ENCODE measurements at places on chromosomes 6 and 20. TPM values are rescaled to one million over a fixed set of nuclear protein-coding genes. Genes with fewer than 3 reads are reported as not detected.
A peak's percentile ranks its signal among the peaks of the same experiment; 100 is the strongest.

DNA sequence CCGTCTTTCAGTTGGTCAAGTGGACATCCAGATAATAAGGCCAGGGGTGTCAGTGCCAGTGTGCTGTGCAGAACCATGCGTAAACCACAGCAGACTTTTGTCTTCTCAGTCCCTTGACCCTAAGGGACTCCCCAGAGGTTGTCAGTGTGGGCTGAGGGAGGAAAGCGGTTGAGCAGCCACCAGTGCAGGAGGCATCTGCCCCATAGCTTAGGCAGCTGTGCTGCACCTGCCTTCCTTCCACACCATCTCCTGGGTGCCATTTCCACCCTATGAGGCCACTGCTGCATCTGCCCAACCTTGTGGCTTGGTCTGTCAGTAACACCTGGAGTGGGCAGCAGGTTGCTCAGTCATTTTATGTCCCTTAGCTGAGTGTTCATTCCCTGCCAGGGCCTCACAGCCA, 26.0 kb downstream of the PRPF6 start:
- no peak for DNase-seq

KCNB1 gene
- polyA plus RNA-seq = 0.17 TPM

DNA sequence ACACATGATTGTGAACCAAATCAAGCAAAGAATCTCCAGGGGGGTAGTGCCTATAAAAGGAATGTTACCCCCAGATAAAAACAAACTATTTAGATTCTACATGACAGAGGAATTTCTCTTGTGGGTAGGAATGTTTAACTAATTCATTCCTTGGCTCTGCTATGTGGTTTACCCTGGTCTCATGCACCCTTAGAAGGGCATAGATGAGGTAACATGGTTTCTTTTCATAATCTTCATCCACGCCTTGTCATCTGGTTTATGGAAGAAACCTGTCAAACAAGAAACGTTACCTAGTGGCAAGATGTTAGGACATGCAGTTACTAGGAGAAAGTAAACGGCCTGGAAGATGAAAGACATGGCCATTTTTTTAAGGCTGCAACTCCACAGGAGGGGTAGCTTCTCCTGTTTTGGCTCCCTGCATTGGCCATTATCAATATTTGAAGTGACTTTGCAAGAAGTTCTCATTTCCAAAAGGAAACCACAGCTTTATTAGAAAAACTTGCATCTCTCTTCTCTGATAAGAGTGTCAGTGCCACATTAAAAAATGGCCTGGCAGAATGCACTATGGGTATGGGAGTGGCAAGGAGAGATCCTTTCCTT, 45.5 kb downstream of the STX11 start:
- no peak for DNase-seq

CRISP3 gene
- 0.10 TPM for polyA plus RNA-seq

GRCh38 chr6:43627008-43627825, 1.8 kb downstream of the GTPBP2 start:
- peak; percentile 77 for DNase-seq

DNA sequence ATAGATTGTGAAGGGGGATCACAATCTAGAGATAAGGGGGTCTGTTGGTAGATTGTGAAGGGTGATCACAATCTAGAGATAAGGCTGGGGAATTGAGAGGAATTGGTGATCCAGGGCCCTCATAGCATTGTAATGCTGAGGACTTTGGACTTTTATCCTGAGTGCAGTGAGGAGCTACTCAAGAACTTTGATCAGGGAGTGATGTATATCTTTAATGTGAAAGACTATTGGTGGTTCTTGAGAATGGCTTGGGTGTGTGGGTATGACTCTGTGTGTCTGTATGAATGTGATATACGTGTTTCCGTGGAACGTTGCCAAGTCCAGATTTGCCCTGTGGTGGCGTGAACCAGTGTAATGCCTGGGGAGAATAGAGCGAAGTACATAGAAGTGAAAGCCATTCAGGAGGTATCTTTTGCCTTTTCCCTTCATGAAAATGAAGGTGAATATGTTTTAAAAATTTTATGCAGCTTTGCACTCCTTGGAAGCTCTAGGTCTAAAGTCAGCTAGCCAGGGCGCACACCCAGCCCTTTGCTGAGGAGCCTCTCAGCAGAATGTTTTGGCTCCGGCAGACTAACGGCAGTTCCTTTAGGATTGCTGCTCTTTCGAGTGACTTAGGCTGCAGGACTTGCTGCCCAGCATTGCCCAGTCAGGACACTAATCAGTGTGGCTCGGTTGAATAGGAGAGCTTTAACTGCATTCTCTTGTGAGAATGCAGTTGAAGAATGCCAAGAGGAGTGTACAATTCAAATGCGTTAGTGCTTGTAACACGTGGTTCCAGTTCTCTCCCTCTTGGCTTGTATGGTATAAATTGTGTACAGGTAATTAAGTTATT, 3.5 kb downstream of the ZFAND3 start:
- no peak for DNase-seq

DNA sequence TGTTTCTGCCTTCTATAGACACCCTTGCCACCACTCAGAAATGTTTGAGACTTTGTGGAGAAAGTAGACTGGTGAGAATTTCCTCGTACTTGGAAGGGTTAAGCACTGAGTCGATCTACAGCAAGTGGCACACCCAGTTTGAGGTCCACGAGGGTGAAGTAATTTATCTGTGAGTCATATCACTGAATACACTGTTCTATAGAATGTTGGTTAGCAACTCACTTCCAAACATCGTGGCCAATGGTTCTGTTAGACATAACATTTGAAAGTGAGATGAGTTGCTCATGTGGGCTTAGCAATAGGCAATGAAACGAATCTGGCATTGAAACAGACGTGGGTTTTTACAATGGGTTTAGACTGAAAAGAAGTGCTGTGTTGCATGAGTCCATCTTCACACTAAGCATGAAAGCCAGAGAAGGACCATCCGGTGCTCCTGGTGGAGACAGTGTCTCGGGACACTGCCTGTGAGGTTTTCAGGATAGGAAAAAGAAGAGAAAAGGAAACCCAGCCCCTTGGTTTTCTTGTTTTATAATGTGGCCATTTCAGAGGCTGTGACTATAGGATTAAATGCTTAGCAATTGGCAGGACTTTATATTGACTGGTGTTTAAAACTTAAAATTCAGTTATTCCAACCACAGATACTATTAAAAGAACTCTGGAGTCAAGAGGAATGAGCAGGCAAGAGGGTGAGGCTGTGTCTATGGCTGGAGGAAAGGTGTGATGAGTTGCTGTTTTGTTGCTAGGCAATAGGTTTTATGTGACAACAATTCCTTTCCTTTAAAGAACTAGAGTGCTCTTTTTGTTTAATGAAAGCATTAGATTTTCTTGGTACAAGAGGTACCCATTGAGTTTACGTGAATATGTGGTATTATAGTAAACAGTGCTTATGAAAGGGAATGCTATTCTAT, 31.0 kb upstream of the EZR start:
- DNase-seq = no peak

- no peak for DNase-seq
Observed at GRCh38 chr6:97215157-97215769, 67.8 kb downstream of the MMS22L start.

SEMG1 gene
- polyA plus RNA-seq = not detected

GRCh38 chr6:124792386-124792785, 169.9 kb upstream of the RNF217 start:
- DNase-seq = no peak

DNA sequence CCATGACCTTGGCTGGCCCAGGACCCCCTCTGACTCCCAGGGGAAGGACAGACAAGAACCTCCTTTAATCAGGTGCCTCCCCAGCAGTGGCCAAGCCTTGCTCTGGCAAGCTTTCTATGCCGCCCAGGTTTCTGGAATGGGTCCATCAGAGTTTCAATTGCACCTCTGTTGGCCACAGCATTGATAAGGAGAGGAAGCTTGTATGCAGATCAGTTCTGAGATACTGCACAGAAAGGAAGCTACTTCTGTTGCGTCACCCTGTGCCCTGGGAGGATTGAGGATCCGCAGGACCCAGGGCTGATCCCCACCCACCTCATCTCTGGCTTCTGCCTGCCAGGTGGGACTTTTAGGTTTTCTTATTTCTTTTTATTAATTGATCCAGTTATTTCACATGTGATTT, 167.2 kb downstream of the TFAP2C start:
- no peak for DNase-seq

DNA sequence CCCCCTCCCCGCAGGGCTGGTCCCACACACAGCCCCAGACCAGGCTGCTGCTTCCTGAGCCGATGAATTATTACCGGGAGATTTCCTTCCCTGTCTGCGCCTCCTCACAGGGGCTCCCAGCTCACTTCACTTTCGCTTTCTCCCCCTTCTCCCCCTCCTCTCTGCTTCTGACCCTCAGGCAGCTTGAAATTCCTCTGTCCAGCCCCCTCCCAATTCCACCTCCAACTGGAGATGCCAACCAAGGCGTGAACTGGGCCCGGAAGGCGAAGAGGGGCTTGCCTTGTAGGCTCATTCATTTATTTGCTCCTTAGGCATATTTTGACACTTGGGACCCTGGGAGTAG, 1.7 kb upstream of the TCF15 start:
- no peak for DNase-seq

DNA sequence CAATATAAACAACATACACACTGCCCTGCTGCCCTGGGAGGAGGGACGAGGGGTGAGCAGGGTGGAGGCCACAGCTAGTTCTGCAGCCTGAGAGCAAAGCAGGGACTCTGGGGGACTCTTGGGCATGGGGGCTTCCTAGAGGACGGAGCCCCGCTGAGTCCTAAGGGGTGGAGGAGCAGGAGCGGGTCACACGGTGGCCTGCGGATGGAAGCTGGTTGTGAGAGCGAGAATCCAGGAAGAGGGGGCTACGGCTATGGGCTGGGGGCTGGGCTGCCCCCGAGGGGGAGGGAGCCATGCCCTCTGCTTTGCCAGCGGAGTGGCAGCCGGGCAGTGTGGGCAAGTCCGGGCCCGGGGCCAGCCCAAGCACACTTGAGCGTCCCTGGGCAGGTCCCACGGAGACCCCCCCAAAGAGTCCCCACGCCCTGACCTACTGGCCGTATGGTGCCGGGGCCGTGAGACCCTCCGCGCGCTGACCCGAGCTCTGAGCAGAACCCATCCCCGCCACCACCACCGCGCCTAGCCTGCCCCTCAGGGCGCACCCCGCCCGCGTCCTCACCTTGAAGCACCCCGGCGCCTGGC, 369 bp downstream of the ADAM33 start:
- no peak for DNase-seq

DNA sequence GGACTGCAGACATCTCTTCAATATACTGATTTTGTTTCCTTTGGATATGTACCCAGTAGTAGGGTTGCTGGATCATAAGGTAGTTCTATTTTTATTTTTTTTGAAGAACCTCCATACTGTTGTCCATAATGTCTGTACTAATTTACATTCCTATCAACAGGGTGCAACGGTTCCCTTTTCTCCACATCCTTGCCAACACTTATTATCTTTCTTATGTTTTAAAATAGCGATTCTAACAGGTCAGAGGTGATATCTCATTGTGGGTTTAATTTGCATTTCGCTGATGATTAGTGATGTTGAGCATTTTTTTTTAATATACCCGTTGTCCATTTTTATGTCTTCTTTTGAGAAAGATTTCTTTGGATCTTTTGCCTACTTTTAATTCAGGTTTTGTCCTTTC, 2.0 kb upstream of the TP53RK start:
- no peak for DNase-seq

GRCh38 chr20:41052742-41053419, 24.3 kb downstream of the TOP1 start:
- no peak for DNase-seq

Data from ovary (tissue), 10 donors.